ENCODE measurements at places on chromosomes 11 and 22.
A peak's percentile ranks its signal among the peaks of the same experiment; 100 is the strongest.

GRCh38 chr22:32701034-32701433 lies 100.5 kb upstream of the TIMP3 start:
- peaks cover 15% of the 10 kb centered on the region for H3K27me3 ChIP-seq
- no peak overlapping the region for H3K4me3 ChIP-seq
- H3K4me1 ChIP-seq = no peaks in the 10 kb centered on the region
- H3K27ac ChIP-seq = no peak overlapping the region
- H3K36me3 ChIP-seq = no peaks in the 10 kb centered on the region

GRCh38 chr11:2118677-2119076 lies 20.5 kb downstream of the IGF2 start:
- H3K27me3 ChIP-seq = peaks cover 11% of the 10 kb centered on the region
- DNase-seq = no peak
- no peak overlapping the region for H3K4me3 ChIP-seq
- no peaks in the 10 kb centered on the region for H3K36me3 ChIP-seq

- H3K4me3 ChIP-seq = no peak overlapping the region
- H3K27ac ChIP-seq = no peak overlapping the region
- H3K4me1 ChIP-seq = no peaks in the 10 kb centered on the region
- H3K36me3 ChIP-seq = no peaks in the 10 kb centered on the region
- H3K27me3 ChIP-seq = no peaks in the 10 kb centered on the region
Observed at GRCh38 chr11:111128076-111128870, 117.3 kb upstream of the POU2AF2 start.

GRCh38 chr11:66328302-66329144 lies 7.7 kb downstream of the RIN1 start:
- H3K27me3 ChIP-seq = no peaks in the 10 kb centered on the region
- H3K36me3 ChIP-seq = no peaks in the 10 kb centered on the region
- H3K4me3 ChIP-seq = peak overlapping the region; percentile 55
- peaks cover 20% of the 10 kb centered on the region for H3K4me1 ChIP-seq

DNA sequence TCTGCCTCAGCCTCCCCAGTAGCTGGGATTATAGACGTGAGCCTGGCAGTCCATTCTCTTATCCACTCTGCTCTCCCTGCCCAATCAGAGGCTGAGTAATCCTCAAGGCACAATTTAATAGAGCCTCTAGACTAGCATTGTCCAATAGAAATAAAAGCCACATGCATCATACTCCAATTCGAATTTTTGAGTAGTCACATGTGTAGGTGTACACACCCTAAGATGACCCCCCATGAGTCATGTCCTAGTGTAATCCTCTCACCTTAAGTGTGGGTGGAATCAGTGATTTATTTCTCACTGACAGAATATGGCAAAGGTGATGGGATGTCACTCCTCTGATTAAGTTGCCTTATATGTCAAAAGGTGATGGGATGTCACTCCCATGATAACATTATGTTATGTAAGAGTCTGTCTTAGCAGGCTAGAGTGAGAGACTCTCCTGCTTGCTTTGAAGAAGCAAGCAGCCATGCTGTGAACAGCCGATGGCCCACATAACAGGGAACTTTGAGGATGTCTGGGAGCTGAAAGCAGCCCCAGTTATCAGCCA lies 61.3 kb downstream of the MN1 start:
- H3K36me3 ChIP-seq = no peaks in the 10 kb centered on the region
- no peak overlapping the region for H3K4me3 ChIP-seq
- H3K27me3 ChIP-seq = no peaks in the 10 kb centered on the region
- no peaks in the 10 kb centered on the region for H3K4me1 ChIP-seq
- DNase-seq = no peak
- H3K27ac ChIP-seq = no peak overlapping the region

- peak within 1 kb of the TSS; percentile 91 for H3K27ac ChIP-seq
- no peaks in the 10 kb centered on the region for H3K27me3 ChIP-seq
- peak within 1 kb of the TSS; percentile 87 for H3K4me3 ChIP-seq
- peaks cover 23% of the 10 kb centered on the region for H3K4me1 ChIP-seq
- peaks cover 28% of the 10 kb centered on the region for H3K36me3 ChIP-seq
- DNase-seq = no peak
Observed at GRCh38 chr11:104968355-104968855, at the start of gene CASP4. CASP4 (minus strand) TSS chr11:104968574; CDS start chr11:104968525, 49 bp downstream.

DNA sequence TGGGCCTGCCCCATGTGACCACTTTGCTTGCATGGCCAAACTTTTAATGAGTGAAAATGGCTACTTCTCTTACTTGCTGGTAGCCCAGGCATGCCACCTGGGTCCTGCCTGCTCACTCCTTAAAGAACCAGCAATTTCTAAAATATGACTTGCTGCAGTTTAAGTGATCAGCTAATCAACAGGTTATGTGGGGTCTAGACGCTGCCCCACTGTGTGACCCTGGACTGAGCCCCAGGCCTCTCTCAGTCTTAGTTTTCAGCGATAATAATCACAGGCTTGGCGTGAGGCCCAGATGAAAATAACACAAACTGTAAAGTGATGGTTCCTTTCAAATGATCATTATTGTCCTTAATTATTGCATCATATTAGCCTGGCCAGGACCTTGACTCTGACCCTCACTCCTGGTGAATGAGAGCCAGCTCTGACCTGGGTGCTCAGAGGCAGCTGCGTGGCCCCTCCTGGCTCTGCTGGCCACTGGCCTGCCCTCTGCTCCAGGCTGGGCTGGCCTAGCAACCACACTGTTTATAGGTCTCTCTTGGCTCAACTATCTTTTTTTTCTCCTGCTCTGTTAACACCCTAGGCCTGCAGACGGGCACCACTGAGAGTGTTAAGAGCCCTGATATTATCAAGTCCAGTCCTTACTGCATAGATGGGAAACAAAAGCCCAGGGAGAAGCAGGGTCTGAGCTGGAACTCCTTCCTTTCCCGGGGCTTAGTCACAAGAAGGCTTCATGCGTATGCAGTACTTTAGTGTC lies 89.7 kb downstream of the RRM1 start:
- DNase-seq = no peak
- no peak overlapping the region for H3K27ac ChIP-seq
- H3K36me3 ChIP-seq = no peaks in the 10 kb centered on the region
- H3K4me1 ChIP-seq = peaks cover 12% of the 10 kb centered on the region

DNA sequence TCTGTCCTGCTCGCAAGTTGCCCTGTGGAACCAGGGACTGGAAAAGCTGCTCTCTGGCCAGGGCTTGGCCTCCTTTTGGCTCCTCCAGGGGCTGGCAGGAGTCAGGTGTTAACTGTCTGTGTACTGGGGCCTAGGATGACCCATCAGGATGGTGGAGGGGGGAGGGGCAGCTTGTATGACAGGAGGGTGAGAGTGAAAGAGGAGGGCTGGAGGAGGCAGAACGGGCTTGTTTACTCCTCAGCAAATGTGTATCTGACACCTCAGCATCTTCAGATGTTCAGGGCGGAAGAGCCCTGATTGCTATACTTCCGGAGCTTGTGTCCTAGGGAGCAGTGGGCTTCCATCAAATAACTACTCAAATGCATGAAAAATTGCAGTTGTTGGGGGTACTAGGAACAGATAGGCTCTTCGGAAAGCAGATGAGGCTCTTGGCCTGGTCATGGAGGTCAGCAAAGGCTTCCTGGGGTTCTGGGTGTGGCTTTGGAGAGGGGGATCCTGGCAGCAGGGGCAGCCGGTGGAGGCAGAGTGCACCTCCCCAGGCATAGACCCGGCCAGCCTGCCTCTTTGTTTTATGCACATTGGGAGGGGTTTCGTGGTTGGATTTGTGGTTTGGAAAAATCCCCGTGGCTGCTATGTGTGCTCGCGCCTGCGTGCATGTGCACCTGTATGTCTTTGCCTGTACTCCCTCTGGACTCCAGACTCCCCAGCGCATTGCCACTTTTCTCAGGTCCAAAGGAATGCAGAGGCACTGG lies 31.2 kb downstream of the CD82 start:
- DNase-seq = peak; percentile 79
- peaks cover 51% of the 10 kb centered on the region for H3K4me1 ChIP-seq
- H3K27me3 ChIP-seq = no peaks in the 10 kb centered on the region
- H3K36me3 ChIP-seq = peaks cover 55% of the 10 kb centered on the region
- H3K27ac ChIP-seq = peak overlapping the region; percentile 96

DNA sequence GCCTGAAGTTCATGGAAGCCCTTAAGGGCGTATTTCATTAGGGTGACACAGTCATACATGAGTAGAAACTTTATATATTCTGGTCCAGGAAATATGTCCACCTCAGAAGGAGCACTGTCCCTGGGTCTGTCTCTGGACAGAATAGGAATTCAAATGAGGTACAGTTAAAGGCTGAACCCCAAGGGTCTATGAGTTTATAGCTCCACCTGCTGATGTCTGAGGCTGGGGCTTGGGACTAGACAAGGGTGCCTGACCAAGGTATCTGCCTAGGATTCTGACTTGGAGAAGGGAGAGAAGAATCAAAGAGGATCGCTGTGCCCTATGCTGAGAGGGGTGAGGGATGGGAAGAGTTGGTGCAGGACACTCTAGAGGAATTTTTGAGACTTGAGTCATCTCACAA lies 14.9 kb downstream of the HEPHL1 start:
- H3K36me3 ChIP-seq = no peaks in the 10 kb centered on the region
- no peaks in the 10 kb centered on the region for H3K4me1 ChIP-seq
- no peaks in the 10 kb centered on the region for H3K27me3 ChIP-seq
- no peak overlapping the region for H3K27ac ChIP-seq

DNA sequence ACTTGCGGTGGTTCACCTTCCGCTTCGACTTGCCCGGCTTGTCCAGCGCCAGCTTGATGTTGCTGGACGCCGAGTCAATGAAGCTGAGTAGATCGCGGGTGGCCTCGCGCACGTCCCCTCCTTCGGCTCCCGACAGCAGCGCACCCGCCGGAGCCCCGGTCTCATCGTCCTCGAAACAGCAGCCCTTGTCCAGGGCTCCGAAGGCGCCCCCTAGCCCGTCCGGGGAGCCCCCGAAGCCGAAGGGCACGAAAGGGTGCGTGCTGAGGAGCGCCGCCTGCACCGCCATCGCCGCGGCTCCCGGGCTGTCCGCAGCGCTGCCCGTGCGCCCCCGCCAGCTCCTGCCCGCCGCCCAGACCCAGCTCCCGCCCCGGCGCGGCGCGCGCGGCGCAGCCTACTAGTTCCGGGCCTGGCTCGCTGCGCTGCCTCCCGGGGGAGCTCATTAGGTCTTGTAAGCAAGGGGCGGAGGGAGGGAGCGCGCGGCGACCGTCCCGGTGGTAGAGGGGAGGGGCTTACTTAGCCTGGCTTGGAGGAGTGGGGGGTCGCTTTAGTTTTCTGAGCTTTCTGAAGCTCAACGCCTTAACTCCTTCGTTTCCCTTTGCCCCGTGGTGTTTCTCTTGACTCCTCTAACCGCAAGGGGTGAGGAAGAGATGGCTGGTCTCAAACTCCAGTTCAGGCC lies at the start of gene FAM181B:
Gene FAM181B (minus strand): TSS at position 421 of the 676 bp plus-strand sequence. CDS start 135 bp downstream, at position 286.
- H3K4me1 ChIP-seq = no peaks in the 10 kb centered on the region
- H3K36me3 ChIP-seq = no peaks in the 10 kb centered on the region
- H3K4me3 ChIP-seq = peak within 1 kb of the TSS; percentile 61
- H3K27me3 ChIP-seq = peaks cover 81% of the 10 kb centered on the region
- no peak for DNase-seq

GRCh38 chr11:108562746-108563581 lies 30.6 kb downstream of the EXPH5 start:
- no peaks in the 10 kb centered on the region for H3K36me3 ChIP-seq

DNA sequence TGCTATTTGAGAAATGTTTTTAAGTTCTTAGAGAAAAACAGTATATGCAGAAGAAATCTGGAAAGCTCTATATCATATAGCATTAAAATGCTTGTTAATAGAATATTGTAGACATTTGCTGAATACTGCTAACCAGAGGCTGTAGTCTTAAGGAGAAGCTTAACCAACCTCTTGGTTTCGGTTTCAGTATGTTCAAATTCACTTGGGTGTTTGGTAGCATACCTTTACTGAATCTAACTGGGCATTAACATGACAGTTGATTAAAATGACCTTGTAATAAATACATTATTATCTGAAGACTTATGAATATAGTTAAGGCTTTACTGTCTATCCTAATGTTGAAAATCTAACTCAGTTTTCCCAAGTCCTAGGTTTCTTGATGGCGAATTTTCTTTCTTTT lies 5.4 kb downstream of the PCF11 start:
- peaks cover 75% of the 10 kb centered on the region for H3K36me3 ChIP-seq
- peak overlapping the region; percentile 100 for H3K4me3 ChIP-seq
- DNase-seq = no peak
- H3K4me1 ChIP-seq = peaks cover 46% of the 10 kb centered on the region
- H3K27me3 ChIP-seq = no peaks in the 10 kb centered on the region
- peak overlapping the region; percentile 32 for H3K27ac ChIP-seq

DNA sequence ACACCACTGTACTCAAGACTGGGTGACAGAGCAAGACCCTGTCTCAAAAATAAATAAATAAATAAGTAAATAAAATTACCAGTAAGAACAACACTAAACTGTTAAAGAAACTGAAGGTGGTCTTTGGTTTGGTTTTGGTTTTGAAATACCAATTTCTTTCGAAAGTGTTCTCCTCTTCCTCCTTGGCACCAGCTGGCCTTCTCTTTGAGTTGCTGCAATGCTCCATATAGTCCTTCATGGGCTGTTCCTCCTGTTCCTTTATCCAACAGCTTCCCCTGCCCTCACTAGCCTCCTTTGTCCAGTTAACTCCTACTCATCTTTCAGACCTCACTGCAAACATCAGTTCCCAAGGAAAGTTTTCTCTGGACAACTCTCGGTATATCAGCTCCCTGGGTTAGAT lies 5.0 kb upstream of the UVRAG start:
- H3K4me1 ChIP-seq = peaks cover 10% of the 10 kb centered on the region
- no peak for DNase-seq
- no peak overlapping the region for H3K4me3 ChIP-seq
- H3K27ac ChIP-seq = no peak overlapping the region
- H3K36me3 ChIP-seq = no peaks in the 10 kb centered on the region

GRCh38 chr22:21832291-21833290 lies 34.9 kb downstream of the MAPK1 start:
- H3K36me3 ChIP-seq = peaks cover 2% of the 10 kb centered on the region
- DNase-seq = no peak
- H3K27ac ChIP-seq = no peak overlapping the region
- H3K4me3 ChIP-seq = no peak overlapping the region
- no peaks in the 10 kb centered on the region for H3K27me3 ChIP-seq

GRCh38 chr22:30902496-30903357 lies 65.8 kb downstream of the MORC2 start:
- H3K27me3 ChIP-seq = no peaks in the 10 kb centered on the region
- no peak overlapping the region for H3K4me3 ChIP-seq
- no peak overlapping the region for H3K27ac ChIP-seq
- H3K4me1 ChIP-seq = no peaks in the 10 kb centered on the region
- peaks cover 3% of the 10 kb centered on the region for H3K36me3 ChIP-seq
- DNase-seq = no peak

DNA sequence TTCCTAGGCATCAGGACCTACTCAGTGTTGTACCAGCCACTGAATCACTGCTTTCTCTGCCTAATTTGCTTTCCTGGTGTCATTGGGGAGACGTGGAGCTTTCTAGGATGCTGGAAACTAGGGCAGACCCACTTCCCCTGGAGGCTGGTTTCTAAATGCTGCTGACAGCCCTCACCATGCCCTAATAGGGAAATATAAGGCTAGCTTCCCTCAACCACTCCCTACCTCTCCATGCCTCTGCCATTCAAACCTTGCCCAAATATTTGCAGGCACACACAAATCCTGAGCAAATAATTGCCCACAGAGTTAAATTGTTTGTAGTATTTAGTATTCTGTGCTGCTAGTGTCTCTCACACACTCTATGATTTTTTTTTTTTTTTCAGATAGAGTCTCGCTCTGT lies 310.2 kb downstream of the DDX10 start:
- H3K4me1 ChIP-seq = no peaks in the 10 kb centered on the region
- no peaks in the 10 kb centered on the region for H3K36me3 ChIP-seq
- no peak for DNase-seq
- H3K4me3 ChIP-seq = no peak overlapping the region

GRCh38 chr22:36741204-36741793 lies 34.6 kb downstream of the IFT27 start:
- H3K4me3 ChIP-seq = no peak overlapping the region
- no peak for DNase-seq
- H3K36me3 ChIP-seq = no peaks in the 10 kb centered on the region
- H3K27me3 ChIP-seq = peaks cover 6% of the 10 kb centered on the region
- no peak overlapping the region for H3K27ac ChIP-seq

Measured in T-helper 2 cell treated with Interferon-gamma antibody and Interleukin-4, amounts not matched to agents 5 μg/mL and 100 μg/mL, for 36 hours (primary cell).